ENCODE measurements at places on chromosomes 1 and 21. TPM values are rescaled to one million over a fixed set of nuclear protein-coding genes. Genes with fewer than 3 reads are reported as not detected.

DNA sequence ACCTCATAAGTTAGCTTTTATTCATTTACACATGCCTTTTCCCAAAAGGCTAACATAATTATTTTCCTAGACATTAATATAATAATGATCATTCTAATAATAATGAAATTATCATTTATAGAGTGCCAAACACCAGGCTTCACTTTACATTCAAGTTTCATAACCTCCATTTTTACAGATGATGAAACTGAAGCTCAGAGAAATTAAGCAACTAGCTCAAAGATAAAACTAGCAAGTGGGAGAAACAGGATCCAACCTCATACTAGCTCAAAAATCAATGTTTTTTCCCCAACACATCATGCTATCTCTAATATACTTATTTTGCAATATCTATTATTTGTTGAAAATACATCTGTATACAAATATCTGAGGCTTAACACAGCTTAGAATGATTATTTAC, 14.0 kb downstream of the LPGAT1 start:
- no peak for DNase-seq
- no peaks in the 10 kb centered on the region for H3K27me3 ChIP-seq
- H3K36me3 ChIP-seq = no peaks in the 10 kb centered on the region
- no peaks in the 10 kb centered on the region for H3K4me1 ChIP-seq

- H3K27me3 ChIP-seq = no peaks in the 10 kb centered on the region
- H3K4me1 ChIP-seq = no peaks in the 10 kb centered on the region
- DNase-seq = no peak
Observed at GRCh38 chr1:180070286-180070685, 84.4 kb upstream of the QSOX1 start.

DNA sequence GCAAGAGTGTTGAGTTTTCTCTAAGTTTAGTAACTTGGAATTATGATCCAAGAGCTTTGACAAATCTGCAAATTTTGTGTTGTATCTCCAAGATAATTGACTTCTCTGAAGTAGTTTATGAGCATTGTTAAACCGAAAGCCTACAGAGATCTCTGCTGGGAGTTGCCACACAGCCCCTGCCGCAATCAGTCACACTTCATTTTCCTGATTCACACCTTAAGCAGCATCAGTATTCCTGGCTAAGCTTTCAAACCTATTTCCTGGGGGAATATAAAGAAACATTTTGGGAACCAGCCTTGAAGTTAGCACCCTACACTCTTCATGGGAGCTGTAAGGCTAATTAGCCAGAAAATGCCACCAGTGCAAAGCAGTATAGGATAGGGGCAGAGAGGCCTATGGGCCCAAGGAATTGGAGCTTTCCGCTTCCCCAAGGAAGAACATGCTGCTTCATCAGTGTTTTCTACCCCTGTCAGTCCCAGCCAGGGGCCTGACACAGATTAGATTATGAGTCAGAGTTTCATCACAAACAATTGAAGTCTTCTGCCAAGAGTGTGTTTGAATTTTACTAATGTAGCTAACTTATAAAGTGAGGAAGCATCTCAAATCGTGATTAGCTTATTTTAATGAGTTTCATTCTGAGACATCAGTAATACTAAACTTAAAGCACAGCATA, 23.2 kb upstream of the CACYBP start:
- H3K27ac ChIP-seq = peak overlapping the region; percentile 2
- H3K4me1 ChIP-seq = no peaks in the 10 kb centered on the region
- no peak overlapping the region for H3K4me3 ChIP-seq
- no peaks in the 10 kb centered on the region for H3K27me3 ChIP-seq
- no peaks in the 10 kb centered on the region for H3K36me3 ChIP-seq

- no peaks in the 10 kb centered on the region for H3K36me3 ChIP-seq
- H3K4me1 ChIP-seq = peaks cover 10% of the 10 kb centered on the region
- no peak overlapping the region for H3K27ac ChIP-seq
- no peaks in the 10 kb centered on the region for H3K27me3 ChIP-seq
- no peak overlapping the region for H3K4me3 ChIP-seq
Observed at GRCh38 chr1:172540635-172541034, 7.7 kb downstream of the SUCO start.

TMCC2 gene
- total RNA-seq = 2.0 TPM

MCL1 gene
- 535 TPM for total RNA-seq

DNA sequence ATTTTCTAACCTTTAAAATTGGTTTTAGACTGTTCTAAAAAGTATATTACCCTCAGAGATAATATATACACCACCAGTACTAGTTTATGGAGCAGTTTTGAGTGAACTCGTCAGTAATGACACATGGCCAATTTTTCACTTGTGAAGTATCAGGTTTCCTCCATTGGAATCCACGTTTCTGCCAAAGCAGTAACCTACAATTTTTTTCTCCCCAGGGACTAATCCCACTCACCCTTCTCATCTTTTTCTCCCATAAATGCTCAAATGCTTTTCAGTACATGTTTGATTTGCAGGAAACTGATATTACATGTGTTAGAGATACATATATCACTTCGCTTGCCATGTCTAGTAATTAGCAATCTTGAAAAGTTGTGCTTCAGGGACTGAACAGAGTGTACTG, 94.1 kb downstream of the COL24A1 start:
- no peak overlapping the region for H3K27ac ChIP-seq
- no peaks in the 10 kb centered on the region for H3K27me3 ChIP-seq
- no peaks in the 10 kb centered on the region for H3K4me1 ChIP-seq
- no peak for DNase-seq
- H3K4me3 ChIP-seq = no peak overlapping the region

RGS1 gene
- 13.6 TPM for total RNA-seq

- H3K4me1 ChIP-seq = no peaks in the 10 kb centered on the region
- H3K36me3 ChIP-seq = no peaks in the 10 kb centered on the region
- no peak for DNase-seq
- H3K27me3 ChIP-seq = no peaks in the 10 kb centered on the region
- H3K4me3 ChIP-seq = no peak overlapping the region
Observed at GRCh38 chr21:40158366-40158765, 291.1 kb downstream of the PCP4 start.

PDZK1IP1 gene
- 69.4 TPM for total RNA-seq

- H3K27ac ChIP-seq = no peak overlapping the region
- H3K27me3 ChIP-seq = no peaks in the 10 kb centered on the region
- H3K4me1 ChIP-seq = no peaks in the 10 kb centered on the region
Observed at GRCh38 chr21:21085206-21085605, 87.0 kb downstream of the NCAM2 start.
